ENCODE measurements at places on chromosomes 7 and 10. TPM values are rescaled to one million over a fixed set of nuclear protein-coding genes. Genes with fewer than 3 reads are reported as not detected.

GPR85 gene
- 0.32 TPM for total RNA-seq

WEE2 gene
- 0.09 TPM for total RNA-seq

DNA sequence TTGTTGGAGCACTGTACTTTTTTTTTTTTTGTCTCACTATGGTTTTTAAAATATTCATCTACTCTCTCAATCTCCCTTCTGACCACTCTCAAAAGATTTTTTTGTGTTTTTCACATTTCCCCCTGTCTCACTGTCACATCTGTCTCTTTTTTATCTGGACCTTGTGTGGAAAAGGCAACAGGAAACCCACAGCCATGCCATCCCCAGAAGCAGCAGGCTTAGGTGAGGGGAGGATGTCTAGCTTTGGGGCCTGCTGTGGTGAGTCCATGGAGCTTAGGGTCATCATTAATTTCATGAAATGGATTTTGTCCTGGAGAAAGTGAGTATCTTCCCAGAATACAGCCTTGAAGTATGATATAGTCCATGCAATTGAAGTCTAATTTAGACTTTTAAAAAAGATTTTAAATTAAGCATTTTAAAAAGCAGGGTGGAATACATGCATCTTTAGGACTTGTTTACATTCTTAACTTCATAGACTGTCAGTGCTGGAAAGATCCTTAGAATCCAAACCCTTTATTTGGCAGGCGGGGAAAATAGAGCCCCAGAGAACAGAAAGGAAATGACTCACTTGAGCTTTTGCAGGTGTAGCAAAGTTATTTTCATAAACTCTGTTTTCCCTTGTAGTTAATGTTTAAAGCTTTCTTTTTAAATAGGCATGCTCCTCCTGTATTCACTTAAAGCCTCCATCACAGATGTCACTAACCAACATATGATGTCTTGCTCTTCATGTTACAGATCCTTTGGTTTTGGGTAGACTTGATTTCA, 25.1 kb downstream of the MINDY4 start:
- no peak for DNase-seq

GRCh38 chr7:44489955-44490350, 505 bp downstream of the NUDCD3 start:
- no peak for DNase-seq

- DNase-seq: no peak
Measured at GRCh38 chr10:16280595-16280994, 156.2 kb upstream of the PTER start.

- no peak for DNase-seq
Measured at GRCh38 chr10:50604049-50604640, 19.6 kb downstream of the SGMS1 start.

GRCh38 chr10:77961668-77962067, 35.1 kb upstream of the DLG5 start:
- DNase-seq: no peak

DNA sequence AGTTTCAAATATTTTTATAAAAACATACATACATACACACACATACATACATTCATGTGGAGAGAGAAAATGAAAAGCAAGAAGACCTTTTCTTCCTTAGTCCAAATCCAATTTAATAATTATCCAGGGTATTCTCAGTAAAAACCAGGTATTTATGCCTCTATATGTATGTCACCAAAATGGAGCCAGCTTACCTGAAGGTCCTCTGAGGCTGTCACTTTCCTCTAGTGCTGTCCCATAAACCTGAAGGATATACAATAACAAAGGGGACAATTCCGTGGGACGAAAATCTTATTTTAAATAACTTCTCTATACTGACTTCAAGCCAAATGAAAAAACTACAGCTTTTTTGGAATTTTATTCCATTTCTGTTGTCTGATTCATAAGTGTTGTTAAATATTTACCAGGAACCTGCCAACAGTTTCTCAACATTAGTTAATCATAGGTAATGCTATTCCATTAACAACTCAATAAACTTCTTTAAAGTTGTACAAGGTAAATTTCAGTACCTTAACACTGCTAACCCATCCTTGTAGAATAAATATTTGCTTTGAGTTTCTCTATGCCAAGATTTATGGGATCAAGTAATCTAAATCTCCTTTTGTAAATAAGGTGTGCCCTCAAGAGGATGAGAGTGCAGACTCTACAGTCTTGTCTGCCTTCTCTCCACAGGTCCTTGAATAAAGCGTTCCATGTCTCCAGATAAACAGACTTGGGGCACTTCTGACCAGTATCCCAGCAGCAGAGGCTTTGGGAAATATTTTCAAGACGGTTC, 260.3 kb downstream of the AHR start:
- DNase-seq: no peak

DNA sequence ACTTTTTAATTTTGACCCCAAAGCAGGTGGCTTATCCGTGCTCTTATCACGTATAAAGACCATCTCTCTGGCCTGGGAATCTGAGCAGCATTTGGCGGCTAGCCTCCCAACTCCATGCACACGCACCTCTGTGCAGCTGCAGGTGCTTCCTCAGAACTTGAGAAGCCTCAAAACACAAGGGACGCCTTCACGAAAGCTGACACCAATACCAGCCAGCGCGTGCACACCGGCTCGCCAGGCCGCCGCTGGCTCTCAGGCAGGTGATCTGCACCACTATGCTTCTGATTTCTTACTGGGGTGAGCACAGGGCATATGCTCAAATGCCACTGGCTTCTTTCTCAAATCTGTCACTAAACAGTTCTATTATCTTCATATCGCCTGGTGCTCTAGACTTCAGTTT, 145.0 kb downstream of the PARD3 start:
- no peak for DNase-seq

DNA sequence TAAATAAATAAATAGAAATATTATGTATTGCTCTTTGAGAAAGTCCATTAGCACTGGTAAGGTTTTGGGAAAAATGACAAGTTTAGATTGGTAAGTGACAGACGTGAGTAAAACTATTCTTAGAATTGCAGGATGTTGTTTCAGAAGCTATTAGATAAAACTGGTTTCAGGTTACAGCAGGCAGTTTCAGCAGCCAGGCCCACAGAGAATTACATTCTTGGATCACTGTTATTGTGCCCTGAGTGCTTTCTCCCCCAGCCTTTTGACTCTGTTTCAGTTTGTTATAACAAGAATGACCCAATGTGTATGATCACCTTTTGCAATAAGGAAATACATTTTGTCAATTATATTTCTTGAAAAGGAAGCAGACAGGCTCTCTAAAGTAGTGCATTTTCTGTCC, 86.5 kb downstream of the DKK1 start:
- peak; percentile 50 for DNase-seq

DNA sequence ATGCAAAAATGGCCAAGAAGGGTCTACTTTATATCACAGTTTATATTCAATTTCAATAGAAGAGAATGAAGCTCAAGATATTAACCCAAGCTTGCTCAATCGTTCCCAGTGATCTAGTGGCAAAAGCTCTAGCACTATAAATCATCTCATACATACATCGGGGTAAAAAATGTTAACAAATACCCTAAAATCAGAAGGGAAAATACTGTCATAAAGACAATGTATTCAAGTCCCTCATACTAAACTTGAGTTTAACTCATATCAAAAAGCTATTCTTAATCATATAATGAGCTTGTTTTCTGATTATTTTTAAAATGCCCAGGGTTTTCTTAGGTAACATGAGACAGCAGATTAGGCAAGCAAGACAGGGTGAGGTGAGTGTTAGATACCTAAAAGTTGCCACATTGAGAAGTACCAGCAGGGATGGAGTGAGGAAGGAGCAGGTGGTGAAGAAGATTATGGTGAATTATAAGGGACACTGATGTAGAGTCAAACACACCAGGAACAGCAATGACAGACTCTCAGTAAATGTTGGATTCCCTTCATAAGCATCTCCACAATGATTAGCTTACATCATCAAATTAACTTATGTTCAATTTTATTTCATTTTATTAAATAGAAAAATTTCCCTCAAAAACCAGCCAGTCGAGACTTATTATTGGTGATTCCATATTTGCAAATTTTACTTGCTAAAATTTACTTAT, 46.2 kb downstream of the ELAPOR2 start:
- no peak for DNase-seq
